ENCODE measurements at places on chromosomes 4 and X.

DNA sequence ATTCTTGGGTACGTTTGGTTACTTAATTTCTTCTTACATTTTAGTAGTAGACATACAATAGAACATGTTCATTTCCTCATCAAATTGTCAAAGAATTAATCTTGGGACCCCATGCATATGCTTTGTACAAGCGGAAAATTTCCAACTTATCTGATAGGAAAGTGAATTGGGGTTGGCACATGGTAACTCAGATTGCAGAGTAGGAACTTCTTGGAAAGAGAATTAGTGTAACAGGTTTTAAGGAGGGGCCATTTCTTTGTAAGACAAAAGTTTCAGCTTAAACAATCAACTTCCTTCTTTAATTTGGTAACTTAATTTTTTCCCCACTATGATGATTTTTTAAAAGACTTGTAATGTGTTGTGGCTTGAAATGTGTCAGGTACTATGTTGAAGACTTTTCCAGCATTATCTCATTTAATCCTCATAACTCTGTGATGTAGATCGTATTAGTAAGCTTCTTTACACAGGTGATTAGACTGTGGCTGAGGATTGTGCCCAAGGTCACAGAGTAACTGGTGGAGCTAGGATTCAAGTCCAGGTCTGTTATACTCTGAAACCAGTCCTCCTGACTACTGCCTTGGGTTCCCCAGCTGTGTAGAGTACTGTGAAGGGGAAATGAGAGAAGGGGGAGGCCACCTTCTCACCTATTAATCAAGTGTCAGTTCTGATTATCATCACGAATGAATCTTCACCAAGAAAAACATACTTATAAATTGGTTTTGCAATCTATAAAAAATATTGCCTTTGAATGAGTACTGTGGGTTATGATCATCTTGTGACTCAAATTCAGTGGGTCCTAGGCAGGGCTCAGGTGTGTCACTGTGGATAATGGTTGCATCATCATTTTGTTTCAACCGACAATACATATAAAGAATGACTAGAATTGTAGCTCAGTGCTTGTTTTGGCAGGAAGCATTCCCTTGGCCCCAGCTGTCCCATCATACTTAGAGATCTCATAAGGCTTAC lies 4.3 kb downstream of the GK start:
- DNase-seq: no peak

DNA sequence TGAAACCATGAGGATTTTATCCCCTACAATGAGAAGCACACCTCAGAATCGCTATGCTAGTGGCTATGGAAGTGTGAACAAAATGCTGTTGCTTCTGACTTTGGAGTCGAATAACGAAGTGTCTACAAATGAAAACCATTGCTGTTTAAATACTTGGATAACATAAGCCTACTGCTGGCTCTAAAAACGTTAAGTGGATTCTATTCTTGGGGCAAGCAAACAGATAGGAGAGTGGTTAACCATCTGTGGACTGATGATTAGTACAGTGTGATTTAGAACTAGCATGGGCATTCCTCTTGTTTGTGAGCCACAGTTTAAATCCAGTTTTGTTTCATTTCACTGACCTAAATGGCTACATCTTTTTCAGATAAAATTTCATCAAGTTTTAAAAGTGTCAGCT lies 109.7 kb upstream of the PNPLA4 start:
- peak; percentile 11 for DNase-seq

DNA sequence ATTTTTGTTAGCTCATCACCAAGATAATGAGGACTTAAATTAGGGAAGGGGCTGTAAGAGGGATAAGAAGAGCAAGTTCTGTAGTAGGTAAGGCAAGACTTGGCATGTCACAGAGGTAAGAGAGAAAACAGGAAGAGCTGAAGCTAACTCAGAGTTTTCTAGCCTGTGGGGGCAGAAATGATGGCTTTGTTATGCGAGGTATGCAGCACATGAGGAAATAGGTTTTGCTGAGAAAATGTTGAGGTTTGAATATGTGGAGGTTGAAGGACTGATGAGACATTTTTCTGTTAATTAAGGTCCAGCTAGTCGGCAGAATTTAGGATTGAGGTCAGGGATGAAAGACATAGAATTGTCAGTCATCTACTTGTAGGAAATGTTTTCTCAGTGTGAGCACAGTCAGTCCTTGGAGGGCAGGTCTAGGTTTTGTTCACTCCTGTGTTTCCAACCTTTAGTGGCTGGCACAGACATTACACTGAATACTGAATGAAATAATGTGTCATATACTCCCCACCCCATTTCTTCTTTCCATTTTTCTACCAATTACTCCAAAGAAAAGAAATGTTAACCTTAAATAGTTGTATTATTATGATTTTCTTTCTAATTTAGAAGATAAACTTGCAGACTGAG lies 154.0 kb upstream of the AADAT start:
- no peak for DNase-seq

DNA sequence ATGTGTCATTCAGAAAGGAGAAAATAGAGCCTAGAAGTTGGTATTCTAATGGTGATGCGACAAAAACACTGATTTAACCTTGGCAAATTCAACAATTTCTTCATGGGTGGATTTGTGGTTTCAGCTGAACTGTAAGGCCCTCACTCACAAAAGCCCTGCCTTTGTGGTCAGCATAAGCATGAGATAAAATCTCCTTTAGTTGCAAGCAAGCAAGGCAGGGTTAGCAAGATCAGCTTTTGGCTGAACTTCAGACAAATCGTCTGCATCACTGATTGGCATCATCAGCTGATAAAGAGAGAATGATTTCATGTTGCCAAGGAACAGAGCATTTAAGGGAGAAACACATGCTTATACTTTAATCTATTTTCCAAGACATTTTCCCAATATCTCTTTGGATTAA lies 2582.2 kb downstream of the PCDH7 start:
- DNase-seq: no peak
